Stimulated activated CD8-positive, alpha-beta memory T cell treated with anti-CD3 and anti-CD28 coated beads, Interleukin-15, amount 100 ng/mL, for 24 hours (primary cell): ENCODE measurements at places on chromosomes 2 and 18.

DNA sequence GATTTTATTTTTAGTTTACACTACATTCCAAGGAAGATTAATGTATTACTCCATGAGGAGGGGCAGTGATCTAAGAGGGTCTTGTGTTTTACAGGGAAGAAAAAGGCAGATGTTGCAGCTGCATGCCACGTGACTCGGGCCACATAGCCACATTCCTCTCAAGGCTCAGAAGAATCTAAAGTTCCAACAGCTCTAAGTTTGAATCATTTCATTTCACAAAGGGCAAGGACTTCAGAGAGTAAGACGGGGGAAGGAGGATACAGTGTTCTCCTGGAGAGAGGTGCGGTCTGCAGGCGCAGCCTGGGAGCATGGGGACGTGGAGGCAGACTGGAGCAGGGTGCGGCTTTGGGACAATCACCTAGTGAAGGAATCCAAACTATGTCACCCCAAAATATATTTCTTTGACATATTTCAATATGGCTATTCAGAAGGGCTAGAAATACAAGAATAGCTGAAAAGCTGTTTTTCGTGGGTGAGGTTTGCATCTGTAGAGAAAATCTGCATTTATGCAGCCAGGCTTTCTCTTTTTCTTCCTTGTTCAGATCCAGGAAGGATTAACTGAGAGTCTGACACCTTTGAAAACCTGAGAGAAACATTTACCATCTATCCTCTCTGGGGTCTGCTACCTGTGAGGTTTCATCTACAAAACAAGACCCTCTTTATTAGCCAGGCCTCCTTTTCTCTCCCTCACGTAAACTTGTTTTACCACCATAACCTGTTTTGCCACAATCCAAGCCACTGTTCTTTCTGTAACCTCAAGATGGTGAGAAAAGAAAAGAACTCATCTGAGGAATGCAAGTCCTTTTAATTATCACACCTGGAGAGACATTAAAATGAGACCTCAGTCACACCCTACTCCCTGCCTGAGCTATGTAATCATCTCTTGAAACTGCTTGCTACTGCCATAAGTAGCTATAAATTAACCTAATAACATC lies 165.1 kb upstream of the NDUFV2 start:
- no peak for DNase-seq

- DNase-seq = no peak
Observed at GRCh38 chr2:157874348-157874747, 1.8 kb downstream of the ACVR1 start.

GRCh38 chr18:59961070-59961469 lies 61.3 kb downstream of the PMAIP1 start:
- DNase-seq = no peak

DNA sequence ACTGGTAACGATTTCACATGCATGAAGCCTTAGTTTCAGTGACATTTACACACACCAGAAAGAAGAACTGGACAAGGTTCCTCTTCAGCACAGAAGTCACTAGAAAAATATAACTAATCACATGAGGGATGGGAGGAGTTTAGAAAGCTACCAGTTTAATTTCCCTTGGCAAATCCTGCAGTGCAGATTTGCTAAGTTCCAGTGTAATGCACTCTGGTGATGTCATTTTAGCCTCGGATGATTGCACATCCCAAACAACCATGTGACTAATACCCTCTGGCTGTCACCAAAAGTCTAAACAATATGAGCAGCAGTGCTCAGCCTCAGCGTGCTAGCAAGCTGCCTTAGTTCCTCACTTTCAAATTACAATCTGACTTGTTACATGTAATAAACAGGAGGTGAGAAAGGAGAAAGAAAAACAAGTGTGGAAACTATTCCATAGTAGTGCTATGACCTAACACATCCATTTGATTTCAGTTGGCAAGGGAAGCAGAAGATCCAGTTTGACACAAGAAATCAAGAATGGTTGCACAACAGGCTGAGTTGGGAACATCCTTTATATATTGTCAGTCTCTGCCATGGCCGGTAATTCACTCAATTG lies 35.3 kb upstream of the PPP1CB start:
- no peak for DNase-seq

DNA sequence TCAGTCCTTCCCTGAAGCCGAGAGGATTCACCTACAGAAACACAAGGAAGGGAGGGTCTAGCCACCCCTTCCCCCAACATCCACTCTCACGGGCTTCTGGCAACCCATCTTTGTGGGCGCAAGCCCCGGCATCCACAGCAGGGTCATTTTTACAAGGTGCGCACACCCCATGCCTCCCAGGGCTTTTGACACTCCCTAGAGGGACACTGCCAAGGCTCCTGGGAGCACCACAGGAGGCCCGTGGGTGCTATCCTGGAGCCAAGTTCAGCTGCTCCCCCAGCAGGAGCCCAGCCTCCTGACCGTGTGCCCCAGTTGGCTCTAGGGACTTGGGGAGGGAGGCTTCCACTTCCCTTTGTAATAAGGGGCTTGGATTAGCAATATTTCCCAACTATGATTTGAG lies 251.6 kb downstream of the TNS1 start:
- DNase-seq = no peak

DNA sequence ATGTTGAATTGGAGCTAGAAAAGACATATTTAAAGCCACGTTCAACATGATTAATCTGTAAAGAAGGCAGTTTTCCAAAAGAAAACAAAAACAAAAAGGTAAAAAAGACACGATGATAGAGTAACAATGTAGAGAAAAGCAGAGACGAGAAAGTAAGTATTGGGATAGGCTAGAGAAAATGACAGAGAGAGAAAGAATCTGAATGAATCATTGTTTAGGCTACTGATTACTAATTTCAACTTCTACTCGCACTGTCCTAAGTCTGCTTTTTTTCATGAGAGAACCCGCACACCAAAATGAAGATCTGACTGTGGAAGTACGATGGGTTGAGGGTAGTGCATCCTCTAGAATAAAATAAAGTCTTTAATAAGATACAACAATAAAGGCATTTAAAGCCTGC lies 1599.2 kb upstream of the TMEFF2 start:
- no peak for DNase-seq

- DNase-seq = no peak
Observed at GRCh38 chr2:205889114-205889513, 196.9 kb downstream of the INO80D start.

DNA sequence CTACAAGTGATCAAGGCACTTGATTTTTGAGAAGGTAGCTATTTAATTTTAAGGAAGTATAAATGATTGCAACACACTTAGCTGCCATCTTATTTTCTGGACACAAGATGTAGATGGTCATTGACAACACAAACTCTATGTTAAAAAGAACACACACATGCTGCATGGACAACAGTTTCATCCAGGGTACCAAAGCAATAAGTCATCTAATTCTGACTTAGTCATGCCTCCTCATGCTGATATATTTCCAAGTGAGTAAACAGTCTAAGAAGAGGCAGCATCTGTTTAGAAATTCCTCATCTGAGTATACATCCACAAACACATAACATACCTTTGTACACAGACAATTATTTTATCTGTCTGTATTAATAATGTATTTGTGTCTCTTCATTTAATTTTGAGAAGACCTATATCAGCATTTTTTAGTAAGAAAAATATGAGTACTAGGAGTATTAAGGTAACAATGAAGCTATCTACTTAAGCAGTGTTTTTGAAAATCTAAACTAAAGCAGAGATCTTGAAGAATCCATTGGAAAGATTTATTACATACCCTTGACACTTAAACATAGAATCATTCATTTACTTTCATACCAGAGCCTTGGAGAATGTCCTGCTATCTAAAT lies 84.9 kb downstream of the SCN1A start:
- DNase-seq = no peak

DNA sequence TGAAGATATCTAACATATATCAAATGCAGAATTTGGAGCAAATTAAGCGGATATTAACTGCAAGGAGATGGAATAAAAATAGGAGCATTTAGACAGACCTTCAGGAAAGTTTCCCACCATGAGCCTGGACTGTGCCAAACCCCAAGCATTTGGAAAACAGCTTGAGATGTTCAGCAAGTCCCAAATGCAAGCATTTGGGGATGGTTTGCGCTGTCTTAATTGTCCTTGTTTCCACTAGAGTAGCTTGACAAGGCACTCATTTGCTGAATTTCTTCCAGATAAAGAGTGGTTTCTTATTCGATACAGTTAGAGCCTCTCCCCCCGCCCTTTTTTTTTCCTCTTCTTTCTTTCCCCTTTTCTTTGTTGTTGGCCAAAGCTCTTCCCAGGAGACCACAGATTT lies 77.1 kb upstream of the CDC42EP3 start:
- no peak for DNase-seq

GRCh38 chr18:10771053-10771709 lies 245.4 kb downstream of the NAPG start:
- no peak for DNase-seq

- no peak for DNase-seq
Observed at GRCh38 chr18:13646633-13647032, 79.7 kb downstream of the FAM210A start.

DNA sequence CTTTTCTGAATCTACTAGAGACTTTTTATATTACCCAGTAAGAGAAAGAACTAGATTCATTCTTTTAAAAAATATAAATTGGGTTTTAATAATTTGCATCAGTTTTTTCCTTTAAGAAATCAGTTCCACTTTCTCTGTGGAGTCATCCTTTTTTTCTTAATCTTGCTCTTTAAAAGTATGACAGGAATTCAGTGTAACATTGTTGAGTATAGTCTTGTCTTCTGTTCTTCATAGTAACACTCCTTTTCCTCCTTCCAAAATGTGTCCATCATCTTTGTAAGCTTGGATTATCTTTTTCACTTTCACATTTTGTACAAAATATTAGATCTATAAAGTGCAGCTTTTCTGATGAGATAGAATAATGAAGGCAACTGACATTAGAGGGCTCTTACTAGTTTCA lies 135.4 kb downstream of the HAUS1 start:
- DNase-seq = no peak
